ENCODE measurements at places on chromosomes 3 and 15. TPM values are rescaled to one million over a fixed set of nuclear protein-coding genes. Genes with fewer than 3 reads are reported as not detected.

DNA sequence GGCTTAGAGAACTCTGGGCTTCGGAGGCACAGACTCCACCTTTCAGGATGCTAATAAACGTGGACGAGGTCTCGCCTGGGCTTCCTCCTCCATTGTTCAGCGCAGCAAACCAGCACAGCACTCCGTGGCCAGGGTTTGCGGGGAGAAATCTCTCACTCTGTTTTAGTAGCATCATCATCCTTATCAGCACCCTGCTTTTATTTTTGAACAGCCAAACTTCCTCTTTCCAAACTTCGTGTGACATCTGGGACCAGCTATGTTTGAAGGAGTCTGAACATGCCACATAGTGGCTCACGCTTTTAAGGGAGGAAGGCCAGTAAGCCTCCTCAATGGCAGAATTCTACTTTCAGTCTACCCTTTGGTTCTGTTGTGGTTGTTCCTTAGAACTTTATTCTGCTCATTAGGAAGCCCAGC is 149.0 kb downstream of the PGPEP1L start:
- DNase-seq: no peak

- no peak for DNase-seq
Observed at GRCh38 chr3:76024640-76025039, 239.3 kb upstream of the ZNF717 start.

SI gene
- polyA plus RNA-seq: not detected

PLSCR5 gene
- polyA plus RNA-seq: not detected

ICE2 gene
- 85.2 TPM for polyA plus RNA-seq

GRCh38 chr15:58332676-58333400 is 99.0 kb upstream of the LIPC start:
- no peak for DNase-seq

CCNB2 gene
- 39.4 TPM for polyA plus RNA-seq

GRCh38 chr3:49607796-49608195 is 53.5 kb downstream of the BSN start:
- no peak for DNase-seq

DNA sequence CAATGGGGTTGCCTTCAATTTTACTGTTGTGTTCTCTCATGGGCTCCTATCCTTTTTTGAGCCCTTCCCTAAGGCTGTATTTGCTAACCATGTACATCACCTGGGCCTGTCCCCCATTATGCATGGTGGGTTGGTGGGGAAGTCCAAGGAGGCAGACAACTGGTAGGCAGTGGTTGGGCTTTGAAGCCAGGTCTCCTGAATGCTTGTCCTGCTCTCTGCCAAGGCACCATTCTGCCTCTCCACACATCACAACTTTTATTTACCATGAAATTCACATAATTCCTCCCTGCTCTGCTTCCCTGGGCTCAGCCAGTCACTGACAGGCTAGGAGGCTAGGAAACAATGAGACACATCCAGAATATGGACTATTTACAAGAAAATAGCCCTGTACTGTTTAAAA is 41.0 kb upstream of the COPB2 start:
- no peak for DNase-seq

All from left renal cortex interstitium (tissue), 4 donors.